NCI-H1694 (cell line): ENCODE measurements at places on chromosomes 4 and X.

DNA sequence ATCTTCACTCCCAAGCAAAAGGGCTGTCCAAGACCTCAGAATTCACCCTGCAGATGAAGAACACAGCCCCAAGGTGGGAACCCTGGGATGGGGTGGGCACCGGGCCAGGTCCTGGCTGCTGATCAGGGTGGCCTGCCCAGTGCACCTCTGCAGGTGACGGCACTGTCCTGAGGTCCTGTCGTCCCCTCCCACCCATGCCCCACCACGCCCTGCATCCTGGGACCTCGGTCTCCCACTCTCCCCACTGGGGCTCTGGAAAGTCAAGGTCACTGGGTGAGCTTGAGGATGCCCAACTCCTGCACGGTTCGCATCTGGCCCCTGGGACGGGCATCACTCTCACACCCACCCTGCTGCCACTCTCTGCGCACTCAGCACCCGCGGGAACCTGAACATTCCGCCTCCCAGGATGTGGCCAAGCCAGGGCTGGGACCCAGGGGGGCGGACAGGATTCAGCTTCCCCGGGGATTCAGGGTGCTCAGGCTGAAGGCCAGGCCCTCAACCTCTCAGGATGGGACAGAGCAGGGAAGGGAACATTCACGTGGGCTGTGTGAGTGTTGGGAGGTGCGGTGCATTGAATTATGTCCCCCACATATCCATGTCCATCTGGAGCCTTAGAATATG, 115.9 kb downstream of the CPZ start:
- DNase-seq: no peak

DNA sequence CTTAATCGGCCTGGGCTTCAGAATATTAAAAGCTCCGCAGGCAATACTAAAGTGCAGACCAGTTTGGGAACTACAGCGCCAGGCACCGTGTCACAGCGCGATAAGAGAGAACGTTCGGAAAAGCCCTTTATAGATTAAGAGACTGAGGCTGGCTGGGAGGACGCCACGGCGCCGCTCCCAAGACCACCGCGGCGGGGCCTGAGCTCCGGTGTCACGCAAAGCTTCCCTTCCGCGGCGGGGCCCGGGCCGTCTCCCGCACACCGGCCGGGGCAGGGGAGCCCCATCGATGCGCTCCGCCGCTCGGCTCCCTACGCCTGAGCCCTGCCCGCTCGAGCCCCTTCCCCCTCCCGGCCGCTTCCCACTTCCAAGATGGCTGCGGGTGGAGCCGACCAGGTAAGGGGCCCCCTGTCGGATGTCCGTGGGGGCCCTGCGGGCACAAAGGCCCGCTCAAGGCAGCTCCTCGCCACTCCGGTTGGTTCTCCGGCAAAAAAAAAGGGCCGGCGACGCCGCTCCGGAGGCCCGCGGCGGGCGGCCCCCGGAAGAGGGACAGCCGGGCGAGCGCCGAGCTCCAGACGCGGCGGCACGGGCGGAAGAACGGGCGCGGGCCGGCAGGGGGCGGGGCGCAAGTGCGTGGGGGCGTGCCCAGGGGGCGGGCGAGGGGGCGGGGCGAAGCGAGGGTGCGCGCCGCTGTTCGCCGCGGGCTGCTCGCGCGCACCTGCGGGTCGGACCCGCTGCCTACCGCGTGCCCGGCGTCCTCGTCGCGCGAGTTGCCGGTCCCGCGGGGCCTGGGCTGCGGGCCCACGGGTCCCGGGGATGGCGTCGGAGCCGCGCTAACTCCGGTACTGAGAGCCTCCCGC, at the start of gene TBC1D14:
TSS of gene TBC1D14 (plus strand) at position 714 of the 857 bp plus-strand sequence. CDS start 13,564 bp downstream, outside the sequence.
- DNase-seq: peak; percentile 42

GRCh38 chrX:31656013-31656412, 584.2 kb upstream of the FTHL17 start:
- DNase-seq: no peak

DNA sequence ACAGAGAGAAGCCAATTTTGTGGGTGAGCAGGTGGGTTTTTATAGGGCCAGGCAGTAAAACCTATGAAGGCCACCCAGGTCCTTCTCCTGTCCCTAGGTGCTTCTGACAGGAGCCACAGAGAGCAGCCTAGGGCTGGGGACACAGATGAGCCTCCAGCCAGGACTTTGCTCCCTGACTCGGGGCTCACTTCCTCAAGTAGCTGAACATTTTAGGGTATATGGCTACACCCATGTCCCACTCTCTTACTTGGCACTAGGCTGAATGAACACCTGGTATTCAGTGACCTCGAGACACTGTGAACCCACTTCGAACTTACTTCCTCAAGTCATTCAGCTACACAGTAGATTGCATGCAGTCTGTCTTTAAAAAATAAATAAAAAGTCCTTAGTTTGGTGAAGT, 217.3 kb downstream of the MID1IP1 start:
- DNase-seq: no peak

DNA sequence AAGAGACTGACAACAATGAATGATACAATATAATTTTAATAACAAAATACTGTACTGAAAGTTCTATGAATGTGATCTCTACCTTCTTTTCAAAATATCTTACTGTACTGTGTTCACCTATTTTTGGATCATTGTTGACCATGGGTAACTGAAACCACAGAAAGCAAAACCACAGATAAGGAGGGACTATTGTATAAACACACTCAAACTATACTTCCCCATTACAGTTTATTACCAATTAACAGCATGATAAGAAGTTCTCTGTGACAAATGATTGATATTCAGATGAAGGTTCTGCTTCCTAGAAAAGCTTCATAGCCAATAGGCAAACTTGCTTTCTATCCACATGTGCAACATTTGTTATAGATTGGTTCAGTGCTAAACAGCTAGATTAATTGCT, 50.1 kb downstream of the GABRG1 start:
- no peak for DNase-seq

DNA sequence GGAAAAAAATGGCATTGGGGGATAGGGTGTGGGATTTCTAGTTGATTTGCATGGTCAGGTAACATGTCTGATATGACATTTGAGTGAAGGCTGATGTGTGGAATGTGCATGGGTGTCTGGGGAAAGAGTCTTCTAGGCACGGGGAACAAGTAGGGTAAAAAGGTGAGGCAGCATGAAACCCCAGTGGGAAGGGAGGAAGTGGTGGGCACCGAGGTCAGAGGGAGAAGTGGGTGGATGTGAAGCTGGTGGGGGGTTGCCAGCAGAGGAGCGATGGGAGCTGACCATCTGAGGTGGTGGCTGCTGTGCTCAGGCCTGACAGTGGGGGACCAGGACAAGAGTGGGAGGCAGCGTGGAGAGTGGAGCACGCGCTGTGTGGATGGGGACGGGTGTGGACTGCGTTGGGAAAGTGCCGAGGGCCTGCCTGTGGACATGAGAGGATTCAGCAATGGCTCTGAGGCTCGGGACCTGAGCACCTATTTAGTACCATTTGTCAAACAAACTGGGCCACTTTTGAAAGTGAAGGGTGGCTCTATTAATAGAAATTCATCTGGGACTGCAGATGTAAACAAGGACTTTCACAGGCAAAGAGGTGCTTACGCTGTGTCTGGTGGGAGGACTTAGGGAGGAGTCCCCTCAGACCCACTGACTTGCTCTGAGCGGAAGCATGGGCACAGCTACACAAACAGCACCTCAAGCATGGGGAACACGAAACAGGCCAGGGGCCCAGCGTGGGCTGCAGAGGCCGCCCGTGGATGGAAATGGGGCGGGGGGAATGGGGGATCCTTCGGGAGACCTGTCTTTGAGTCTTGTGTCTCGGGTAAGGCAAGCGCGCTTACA, 16.7 kb upstream of the S100P start:
- DNase-seq: no peak

DNA sequence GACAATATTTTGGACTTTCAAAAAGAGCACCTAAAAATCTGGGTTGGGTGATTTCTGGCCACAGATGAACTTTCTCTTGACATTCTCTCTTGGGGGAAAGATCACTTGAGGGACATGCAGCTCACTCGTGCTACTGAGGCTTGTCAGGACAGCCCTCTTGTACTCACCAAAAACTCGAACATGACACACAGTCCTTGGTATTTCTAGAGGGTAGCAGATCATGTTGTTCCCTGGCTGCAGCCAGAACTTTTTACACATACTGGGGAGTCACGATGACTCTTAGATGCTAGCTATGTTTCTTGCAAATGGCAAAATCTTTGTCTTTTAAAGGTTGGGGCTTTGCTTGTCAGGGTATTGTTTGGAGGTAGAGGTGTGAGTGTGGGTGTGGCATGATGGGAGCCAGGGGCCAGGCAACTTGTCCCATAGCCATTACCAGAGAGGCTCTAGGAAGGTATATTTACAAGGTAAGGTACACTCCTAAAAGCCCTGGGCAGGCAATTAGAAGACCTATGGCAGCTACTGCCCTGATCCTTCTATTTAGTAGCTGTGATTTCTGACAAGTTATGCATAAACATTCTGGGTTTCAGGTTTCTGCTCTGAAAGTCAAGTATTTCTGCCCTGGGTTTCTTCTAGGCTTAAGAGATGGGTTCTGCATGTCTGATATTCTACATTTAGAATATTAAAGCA, 241.7 kb upstream of the TLL1 start:
- no peak for DNase-seq
